ENCODE measurements at places on chromosomes 11 and 22.

DNA sequence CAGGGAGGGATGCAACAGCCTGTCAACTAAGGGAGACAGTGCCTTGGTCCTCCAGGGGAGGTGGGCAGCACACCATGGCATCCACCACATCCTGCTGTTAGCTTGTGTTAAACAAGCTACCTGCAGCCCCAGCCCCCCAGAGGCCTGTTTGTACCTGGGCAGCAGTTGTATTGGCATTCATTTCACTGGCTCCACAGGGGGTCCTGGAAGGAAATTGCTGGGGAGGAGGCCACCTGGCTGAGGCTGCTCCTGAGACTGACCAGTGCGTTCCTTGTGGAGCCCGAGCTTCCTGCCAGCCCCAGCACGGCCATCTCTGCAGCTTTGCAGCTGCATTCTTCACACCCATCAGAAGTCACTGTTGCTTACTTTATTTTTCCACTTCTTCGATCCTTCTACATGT lies 479.9 kb downstream of the INSC start:
- no peak for DNase-seq

DNA sequence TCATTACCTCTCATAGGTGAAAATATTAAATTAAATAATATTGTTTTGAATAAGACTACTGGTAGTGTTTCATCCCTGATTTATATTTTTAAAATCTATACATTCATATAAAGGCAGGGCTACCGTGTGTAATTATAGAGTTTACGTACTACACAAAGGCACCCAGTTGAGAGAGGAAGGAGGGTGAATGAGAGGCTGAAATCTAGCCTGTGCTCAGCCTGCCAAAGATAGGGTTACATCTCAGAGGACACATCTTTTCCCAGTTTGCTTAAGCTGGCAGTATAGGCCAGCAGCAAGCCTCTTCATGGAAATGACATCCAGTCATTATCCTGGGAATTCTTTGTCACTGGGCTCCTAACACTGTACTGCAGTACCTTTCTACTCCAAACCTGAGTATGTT lies 7.5 kb upstream of the B3GNT6 start:
- no peak for DNase-seq

GRCh38 chr22:47422736-47423135 lies 660.3 kb downstream of the TBC1D22A start:
- DNase-seq, result no peak

DNA sequence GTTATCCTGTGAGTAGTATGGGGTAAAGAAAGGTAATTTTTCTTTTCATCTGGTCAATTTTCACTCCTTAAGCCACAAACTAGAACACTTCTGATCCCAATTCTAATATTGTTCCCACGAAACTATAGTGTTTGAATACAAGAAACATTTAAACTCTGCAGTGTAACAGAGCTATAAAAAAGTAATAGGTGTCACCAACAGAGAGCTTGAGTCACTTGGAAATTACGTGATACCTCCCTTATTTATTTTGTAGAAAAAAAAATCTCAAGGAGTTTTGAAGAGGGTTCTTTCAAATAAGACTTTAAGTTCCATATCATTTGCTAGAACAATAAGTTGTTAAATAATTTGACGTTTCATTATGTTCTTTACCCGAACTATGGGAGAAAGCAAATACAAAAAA lies 959.4 kb downstream of the JRKL start:
- no peak for DNase-seq

- DNase-seq, result peak; percentile 91
These were observed 132.6 kb downstream of the WNT11 start for GRCh38 chr11:76073724-76074123.

GRCh38 chr11:133619973-133620372 lies 87.7 kb upstream of the OPCML start:
- DNase-seq, result no peak

DNA sequence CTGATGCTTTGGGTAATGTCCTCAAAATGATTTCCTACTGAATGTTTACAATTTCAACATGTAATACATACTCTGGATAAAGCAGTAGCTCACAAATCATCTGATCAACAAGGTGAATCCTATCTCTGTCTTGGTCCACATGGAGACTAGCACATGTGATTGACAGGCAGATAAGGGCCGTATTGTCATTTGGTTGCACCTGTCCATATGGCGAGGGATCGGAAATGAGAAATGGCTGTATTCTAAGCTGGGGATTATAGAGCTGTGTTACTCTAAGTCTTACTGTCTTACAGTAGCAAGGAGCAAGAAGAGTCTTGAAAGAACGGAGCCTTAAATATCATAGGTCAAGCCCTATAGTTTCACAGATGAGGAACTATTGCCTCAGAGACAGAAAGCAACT lies 55.7 kb downstream of the APIP start:
- no peak for DNase-seq

DNA sequence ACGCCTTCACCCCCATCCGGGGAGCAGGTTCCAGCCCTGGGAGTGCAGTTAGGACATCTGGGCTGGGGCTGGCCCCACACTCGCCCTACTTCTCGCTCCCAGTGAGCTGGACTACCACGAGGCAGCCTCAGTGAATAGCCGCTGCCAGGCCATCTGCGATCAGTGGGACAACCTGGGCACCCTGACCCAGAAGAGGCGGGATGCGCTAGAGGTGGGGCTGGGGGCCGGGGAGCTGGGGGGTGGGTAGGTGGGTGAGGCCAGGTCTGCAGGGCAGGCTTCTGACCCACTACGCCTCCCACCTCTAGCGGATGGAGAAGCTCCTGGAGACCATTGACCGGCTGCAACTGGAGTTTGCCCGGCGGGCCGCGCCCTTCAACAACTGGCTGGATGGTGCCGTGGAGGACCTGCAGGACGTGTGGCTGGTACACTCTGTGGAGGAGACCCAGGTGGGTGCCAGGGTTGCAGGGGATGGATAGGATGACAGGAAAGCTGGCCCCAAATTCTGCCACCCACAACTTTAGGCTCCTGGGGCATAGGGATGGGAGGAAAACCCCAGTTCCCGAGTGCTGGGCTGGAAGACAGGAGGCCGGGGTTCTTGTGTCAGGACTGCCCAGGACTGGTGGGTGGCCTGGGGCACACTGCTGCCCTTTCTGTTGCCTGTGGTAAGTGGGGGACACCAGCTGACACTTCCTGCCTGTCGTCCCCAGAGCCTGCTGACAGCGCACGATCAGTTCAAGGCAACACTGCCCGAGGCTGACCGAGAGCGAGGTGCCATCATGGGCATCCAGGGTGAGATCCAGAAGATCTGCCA lies 8.3 kb downstream of the CTSF start:
- DNase-seq, result no peak

DNA sequence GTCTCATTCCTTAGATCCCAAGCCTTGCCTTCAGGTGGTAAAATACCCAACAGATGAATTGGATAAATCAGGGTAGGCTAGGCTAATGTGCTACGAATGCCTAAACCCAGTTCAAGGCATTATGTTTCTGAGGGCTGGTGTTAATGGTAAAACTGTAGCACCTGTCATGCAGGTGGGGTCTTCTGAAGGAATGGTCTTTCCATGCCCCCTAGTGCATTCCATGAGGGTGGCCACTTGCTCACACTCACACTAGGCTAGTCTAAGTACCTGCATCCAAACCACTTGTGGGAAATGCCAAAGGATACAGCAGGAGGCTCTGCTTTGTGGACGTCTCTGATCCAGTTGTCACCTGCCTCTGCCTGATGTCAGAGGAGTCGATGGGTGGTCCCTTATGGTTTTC lies 24.2 kb upstream of the UCP3 start:
- no peak for DNase-seq

- DNase-seq, result peak; percentile 51
These were observed 3.6 kb upstream of the OR2AT4 start for GRCh38 chr11:75100314-75100713.

DNA sequence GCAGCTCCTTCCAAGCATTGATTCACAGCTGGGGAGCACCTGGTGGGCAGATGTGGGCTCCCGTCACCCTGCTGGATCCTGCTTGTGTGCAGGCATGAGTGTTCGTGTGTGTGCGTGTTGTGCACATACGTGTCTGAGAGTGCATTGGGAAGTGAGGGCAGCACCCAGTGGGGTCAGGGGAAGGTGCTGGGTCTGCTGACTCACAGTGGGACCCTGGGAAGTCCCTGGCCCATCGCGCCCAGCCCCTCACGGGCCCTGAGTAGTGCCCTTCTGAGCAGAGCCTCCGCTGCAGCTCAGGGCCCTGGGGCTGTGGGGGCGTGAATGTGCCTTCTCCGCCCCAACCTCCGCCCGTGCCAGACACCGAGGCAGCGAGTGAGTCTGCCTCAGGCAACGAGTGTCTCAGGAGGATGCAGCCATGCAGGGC lies 36.8 kb downstream of the WNT11 start:
- no peak for DNase-seq

DNA sequence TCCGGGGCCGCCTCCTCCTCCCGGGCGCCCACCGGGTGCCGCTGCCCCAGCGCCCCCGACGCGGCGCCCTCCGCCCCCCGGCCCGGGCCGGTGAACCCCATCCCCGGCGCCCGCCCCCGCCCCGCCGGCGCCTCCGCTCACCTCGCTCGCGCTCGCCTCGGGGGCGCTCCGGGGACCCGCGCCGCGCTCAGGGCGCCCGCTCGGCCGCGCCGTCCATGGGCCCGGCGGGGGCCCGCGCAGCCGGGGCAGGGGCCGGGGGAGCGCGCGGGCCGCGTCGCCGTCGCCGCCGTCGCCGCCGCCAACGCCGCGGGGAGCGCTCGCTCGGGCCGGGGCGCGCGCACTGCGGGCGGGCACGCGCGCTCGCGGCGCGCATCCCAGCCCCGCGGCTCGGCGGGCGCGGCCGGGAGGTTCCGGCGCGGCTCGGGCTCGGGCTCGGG lies 293 bp downstream of the DUSP8 start:
- no peak for DNase-seq

DNA sequence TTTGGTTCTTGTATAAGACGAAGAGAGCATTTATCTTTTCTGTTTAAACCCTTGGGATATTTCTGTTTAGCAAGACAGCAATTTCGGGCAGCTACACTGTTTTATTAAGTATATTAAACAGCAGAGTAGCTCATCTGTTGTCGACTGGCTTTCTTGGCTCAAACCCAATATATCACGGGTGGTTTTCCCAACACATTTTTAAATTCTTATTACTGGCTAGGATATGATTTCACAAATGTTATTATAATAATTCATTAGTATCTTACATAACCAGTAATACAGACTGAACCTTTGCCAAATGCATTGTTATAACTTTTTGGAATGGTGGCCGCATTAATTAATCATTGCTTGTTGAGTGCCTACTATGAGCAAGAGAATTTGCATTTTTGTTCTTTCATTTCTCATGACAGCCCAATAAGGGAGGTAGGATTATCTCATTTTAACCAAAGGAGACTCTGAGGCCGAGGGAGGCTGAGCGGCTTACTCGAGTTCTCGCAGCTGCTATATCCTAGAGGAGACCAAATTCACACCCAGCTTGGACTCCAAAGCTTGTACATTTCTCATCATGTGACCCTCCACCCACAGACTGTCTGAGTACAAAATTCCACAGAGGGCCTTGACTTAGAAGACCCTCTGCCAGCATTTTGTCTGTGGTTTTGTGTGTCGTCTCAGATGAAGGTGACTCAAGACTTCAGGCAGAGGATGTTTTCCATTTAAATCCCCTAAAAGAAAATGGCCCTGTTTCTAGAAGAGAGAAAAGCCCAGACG lies 304.9 kb downstream of the NTM start:
- peak; percentile 38 for DNase-seq

DNA sequence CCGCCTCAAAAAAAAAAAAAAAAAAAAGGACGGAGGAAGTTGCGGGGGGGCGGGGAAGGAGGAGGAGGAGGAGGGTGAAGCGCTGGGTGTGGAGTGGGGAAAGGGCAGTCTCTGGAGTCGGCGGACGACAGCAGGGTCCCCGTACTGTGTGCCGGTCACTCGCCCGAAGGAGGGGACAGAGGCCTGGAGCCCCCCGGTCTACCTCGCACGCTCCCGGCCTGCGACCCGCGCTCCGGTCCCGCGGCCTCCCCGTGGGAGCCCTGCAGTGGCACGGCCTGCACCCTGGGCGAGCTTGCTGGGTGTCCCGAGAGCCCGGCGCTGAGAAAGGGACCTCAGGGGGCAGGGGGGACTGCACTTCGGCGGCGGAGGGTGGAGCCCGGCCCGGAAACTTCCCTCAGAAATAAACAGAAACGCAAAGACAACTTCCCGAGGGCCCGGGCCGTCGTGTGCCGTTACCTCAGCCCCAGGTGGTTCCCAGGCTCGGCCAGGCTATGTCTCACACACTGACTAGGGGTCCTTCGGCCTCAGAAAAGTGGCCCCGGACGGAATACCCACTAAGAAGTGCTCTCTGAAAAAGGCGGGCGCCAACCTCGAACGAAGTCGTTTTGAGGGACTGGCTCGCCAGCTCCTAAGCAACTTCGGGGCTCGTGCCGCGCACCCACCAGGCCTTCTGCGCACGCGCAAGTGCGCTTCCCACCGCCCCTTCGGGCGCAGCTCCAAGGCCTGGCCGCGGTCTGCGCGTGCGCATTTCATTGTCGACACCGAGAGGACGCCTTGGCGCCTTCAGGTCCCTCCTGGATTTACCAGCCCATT lies at the start of gene MAJIN:
MAJIN (minus strand) TSS at position 688 of the 813 bp plus-strand sequence. CDS start 12,703 bp downstream, outside the sequence.
- peak; percentile 61 for DNase-seq

DNA sequence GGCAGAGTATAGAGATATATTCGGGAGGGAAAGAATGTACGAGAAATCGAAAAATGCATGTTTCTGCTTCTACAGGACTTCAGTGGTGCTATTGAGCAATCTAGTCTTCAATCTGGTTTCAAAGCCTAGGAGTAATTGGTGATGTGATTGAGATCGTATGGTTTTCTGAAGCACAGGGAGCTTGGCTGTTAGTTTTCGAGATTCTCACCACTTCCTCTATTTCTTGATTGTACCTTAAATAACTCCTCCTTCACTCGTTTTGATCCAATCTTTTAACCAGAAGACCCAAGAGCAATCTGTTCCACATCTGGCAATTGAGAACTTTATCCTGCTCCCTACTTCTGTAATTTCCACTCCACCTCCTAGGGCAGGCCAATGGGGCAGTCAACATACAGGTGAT lies 518 bp downstream of the CCDC179 start:
- no peak for DNase-seq

DNA sequence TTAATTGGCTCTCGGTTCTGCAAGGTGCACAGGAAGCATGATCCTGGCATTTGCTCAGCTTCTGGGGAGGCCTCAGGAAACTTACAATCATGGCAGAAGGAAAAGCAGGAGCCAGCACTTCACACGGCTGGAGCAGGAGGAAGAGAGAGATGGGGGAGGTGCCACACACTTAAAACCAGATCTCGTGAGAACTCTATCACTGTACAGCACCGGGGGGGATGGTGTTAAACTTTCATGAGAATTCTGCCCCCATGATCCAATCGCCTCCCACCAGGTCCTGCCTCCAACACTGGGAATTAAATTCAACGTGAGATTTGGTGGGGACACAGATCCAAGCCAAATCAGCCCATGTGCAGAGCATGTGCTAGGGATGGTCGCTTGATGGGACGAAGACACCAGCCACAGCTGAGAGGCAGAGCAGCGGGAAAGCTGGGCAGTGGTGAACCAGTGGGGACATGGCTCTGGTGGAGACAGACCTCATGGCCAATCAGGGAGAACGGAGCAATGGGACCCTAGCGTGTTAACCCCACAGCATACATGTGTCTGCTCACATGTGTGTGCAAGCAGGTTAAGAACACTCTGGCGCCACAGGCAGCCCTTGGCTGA lies 6.2 kb downstream of the TANGO2 start:
- DNase-seq, result no peak
